ENCODE measurements at places on chromosomes 3 and 15. TPM values are rescaled to one million over a fixed set of nuclear protein-coding genes. Genes with fewer than 3 reads are reported as not detected.

DNA sequence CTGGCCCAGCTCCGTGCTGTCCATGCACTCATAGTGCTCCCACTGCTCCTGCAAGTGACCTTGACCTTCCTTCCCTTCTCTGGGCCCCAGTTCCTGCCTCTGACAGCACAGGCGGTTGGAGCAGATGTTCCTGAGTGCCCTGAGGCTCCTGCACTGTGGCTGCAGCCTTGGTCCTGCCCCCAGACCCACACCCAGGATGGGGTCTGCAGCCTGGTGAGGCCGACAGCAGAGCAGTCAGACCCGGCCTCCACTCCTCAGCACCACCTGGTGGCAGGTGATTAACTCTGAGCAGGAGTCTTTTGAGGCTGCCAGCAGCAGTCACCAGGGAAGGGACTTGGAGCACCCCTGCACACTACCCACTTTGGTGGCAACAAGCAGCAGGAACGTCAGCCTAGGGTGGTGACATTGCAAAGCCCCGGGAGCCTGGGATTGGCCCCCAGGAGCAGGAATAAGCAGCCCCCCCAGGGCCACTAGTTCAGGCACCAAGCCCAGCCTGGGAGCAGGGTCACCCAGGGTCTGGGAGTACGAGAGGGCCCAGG is 64.6 kb downstream of the CYP11A1 start:
- no peaks in the 10 kb centered on the region for H3K36me3 ChIP-seq
- peaks cover 42% of the 10 kb centered on the region for H3K27me3 ChIP-seq
- no peak overlapping the region for H3K4me3 ChIP-seq
- H3K27ac ChIP-seq = no peak overlapping the region
- peak; percentile 66 for DNase-seq
- H3K4me1 ChIP-seq = peaks cover 7% of the 10 kb centered on the region

- H3K27me3 ChIP-seq = no peaks in the 10 kb centered on the region
- DNase-seq = no peak
- peak overlapping the region; percentile 95 for H3K27ac ChIP-seq
- H3K4me3 ChIP-seq = peak overlapping the region; percentile 73
- peaks cover 13% of the 10 kb centered on the region for H3K36me3 ChIP-seq
Observed at GRCh38 chr3:187802928-187803259, 57.6 kb upstream of the BCL6 start.

- no peak for DNase-seq
- peaks cover 31% of the 10 kb centered on the region for H3K27me3 ChIP-seq
- H3K27ac ChIP-seq = no peak overlapping the region
- peaks cover 15% of the 10 kb centered on the region for H3K4me1 ChIP-seq
- no peaks in the 10 kb centered on the region for H3K36me3 ChIP-seq
- H3K4me3 ChIP-seq = no peak overlapping the region
Observed at GRCh38 chr3:19149368-19149767, 1.1 kb downstream of the KCNH8 start.

DNA sequence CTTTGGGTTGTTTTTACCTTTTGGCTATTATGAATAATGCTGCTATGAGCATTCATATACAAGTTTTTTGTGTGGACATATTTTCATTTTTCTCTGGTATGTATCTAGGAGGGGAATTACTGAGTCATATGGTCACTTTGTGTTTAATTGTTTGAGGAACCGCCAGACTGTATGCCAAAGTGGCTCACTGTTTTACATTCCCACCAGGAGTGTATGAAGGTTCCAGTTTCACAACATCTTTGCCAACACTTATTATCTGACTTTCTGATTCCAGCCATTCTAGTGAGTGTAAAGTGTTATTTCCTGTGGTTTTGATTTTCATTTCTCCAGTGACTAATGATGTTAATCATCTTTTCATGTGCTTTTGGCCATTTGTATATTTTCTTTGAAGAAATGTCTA is 51.8 kb downstream of the CMTM7 start:
- no peaks in the 10 kb centered on the region for H3K27me3 ChIP-seq
- peak overlapping the region; percentile 22 for H3K4me3 ChIP-seq
- DNase-seq = no peak
- H3K36me3 ChIP-seq = peaks cover 54% of the 10 kb centered on the region

DNA sequence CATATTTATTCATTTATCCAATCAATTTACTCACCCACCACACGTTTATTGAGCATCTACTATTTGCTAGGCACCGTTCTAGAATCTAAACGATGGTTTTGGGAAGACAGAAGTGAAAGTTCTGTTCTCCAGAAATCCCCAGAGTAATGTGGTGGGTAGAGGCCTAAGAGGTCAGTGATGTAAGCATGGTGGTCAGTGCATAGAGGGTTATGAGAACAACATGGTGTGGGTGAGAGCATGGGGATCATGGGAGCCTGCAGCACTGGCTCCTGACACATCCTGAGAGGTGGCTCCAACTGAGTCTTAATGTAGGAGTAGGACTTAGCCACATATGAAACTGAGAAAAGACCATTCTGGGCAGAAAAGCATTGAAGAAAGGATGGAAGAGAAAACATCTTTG is 85.3 kb upstream of the TNFAIP8L3 start:
- peaks cover 9% of the 10 kb centered on the region for H3K27me3 ChIP-seq
- H3K36me3 ChIP-seq = no peaks in the 10 kb centered on the region
- H3K4me1 ChIP-seq = no peaks in the 10 kb centered on the region
- no peak for DNase-seq
- no peak overlapping the region for H3K4me3 ChIP-seq
- H3K27ac ChIP-seq = no peak overlapping the region

GRCh38 chr15:51049081-51049480 is 45.6 kb downstream of the TNFAIP8L3 start:
- H3K4me3 ChIP-seq = no peak overlapping the region
- H3K36me3 ChIP-seq = no peaks in the 10 kb centered on the region
- peaks cover 8% of the 10 kb centered on the region for H3K27me3 ChIP-seq
- H3K4me1 ChIP-seq = peaks cover 1% of the 10 kb centered on the region
- DNase-seq = no peak
- no peak overlapping the region for H3K27ac ChIP-seq

DNA sequence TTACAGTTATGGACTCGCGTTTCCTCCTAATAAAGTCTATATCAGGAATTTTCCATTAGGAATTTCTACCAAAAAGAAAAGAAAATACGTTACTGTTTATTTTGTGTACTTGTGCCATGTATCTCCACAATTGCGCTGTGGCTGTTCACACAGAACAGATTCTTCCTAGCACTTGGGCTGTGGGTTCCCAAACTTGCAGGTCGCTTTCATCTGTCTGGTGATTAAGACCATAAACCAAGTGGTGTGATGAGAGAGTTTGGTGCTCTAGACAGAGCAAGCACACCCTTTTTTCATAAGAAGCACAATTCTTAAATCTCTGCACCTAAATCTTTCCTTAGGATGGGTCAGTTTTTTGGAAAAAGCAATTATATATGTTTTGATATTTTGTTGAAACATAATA is 203.3 kb downstream of the TP63 start:
- no peaks in the 10 kb centered on the region for H3K4me1 ChIP-seq
- H3K36me3 ChIP-seq = no peaks in the 10 kb centered on the region
- no peak for DNase-seq
- no peaks in the 10 kb centered on the region for H3K27me3 ChIP-seq
- H3K27ac ChIP-seq = no peak overlapping the region

DNA sequence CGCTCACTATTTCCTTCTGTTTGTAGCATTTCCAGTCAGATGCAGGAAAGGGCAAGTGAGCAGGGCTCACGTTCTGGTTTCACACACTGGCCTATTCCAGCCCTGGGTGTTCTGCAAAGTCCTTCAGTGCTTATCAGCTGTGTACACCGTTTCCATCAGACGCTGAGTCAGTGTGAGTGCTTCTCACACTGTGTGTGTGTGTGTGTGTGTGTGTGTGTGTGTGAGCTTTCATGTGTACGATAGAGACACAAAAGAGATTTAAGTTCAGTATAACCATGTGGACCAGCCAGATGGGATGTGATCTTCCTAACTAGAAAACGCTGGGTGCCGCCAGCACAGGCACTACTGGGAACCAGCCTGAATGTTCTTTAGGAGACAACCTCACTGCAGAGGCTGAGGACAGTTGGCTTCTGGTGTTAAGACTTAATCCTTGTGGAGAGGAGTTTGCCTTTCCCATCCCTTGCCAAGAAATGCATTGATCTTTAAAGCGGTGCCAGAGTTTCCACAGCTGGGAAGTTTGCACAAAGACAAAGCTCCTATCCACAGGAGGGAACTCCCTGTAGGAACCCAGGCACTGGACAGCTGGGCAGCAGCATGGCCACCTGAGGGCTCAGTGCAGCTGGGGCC is 3.9 kb upstream of the CHSY1 start:
- no peak overlapping the region for H3K27ac ChIP-seq
- peaks cover under 1% of the 10 kb centered on the region for H3K36me3 ChIP-seq
- peaks cover 10% of the 10 kb centered on the region for H3K27me3 ChIP-seq

DNA sequence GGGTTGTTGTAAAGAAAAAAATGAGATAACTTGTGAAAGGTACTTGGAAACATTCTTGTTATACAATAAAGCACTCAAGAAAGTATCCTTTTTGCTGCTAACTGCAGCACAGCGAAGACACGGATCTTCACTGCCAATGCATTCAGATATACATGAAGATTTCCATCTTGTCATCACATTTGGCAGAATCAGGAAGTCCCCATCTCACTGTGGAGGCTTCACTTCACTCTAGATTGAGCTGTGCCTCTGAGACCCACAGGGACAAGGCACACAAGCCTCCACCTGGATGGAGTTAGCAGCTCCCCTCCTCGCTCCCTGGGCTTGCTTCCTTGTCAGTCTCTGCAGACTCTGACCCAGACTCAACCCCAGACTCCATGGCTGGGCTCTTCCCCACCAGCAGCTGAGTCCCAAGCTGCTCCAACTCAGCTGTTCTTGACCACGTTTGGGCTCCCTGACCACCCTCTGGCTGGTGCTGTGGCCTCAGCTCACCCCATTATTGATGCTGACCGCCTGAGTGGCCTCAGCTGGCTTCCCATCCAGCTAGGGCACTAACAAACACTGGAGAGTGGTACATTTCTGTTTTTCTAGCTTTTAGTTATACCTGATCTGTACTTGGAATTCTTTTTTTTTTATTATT is 45.4 kb upstream of the SMAD3 start:
- H3K27me3 ChIP-seq = peaks cover 4% of the 10 kb centered on the region
- no peaks in the 10 kb centered on the region for H3K36me3 ChIP-seq
- DNase-seq = no peak
- no peak overlapping the region for H3K27ac ChIP-seq
- H3K4me1 ChIP-seq = peaks cover 10% of the 10 kb centered on the region

GRCh38 chr15:97174886-97175540 is 785.5 kb upstream of the ARRDC4 start:
- no peaks in the 10 kb centered on the region for H3K36me3 ChIP-seq
- H3K27ac ChIP-seq = no peak overlapping the region
- H3K4me1 ChIP-seq = no peaks in the 10 kb centered on the region
- DNase-seq = no peak

DNA sequence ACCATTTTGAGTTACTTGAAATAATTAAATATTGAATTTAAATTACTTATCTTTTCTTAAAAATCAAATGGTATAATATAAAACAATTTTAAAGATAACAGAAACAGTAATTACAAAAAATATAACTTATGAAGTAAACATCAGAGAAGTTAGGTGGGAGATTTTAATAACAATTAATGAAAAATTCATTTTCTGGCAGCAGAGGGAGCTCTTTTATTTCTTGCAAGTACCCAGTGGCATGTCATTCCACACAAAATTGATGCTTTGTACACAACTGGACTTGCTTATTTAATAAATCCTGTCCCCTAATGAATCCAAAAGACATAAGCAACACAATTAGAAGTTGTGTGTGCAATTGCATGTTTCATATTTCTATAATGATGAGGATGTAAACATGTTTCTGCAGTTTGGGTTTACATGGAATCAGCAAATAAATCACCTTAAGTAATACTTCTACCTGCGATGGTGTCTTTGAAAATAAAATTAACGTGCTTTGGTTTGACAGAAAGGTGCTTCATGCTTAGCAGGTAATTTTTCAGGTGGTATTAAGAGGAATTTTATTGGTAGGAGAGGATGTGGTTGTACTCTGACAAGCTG is 861.3 kb downstream of the ZPLD1 start:
- no peaks in the 10 kb centered on the region for H3K36me3 ChIP-seq

DNA sequence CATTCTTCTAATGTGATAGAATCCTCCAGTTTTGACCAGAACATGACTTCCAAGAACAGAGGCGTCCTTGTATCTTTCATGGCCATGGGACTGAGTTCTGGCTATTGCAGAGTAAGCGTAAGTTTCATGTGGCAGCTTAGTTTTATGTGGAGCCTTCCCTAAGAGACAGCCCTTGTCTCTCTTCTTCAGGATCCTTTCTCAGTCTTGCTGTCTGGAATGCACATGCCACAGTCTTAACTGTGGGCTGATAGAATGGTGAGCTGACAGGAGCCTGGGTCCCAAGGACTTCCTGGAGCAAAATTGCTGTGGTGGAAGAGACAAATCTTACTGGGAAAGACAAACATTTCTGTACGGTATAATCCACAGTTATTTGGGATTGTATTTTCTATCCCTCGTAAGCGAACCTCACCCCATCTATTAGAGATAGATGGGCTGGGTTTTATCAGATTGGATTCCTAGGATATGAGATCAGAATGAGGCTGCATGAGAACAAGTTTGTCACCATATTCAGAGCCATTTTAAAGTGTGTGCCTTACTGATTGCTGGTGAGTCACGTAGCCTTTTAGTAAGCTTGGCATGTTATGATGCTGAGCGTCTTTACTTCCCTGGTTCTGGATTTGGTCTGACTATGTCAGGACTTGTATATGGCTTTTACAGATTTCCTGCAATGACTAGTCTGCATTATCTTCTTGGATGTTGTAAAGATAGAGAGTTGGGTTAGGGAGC is 32.8 kb downstream of the CDIN1 start:
- DNase-seq = no peak
- H3K36me3 ChIP-seq = peaks cover 2% of the 10 kb centered on the region

GRCh38 chr3:19432669-19433068 is 284.4 kb downstream of the KCNH8 start:
- no peak overlapping the region for H3K4me3 ChIP-seq
- no peaks in the 10 kb centered on the region for H3K36me3 ChIP-seq
- H3K4me1 ChIP-seq = peaks cover 1% of the 10 kb centered on the region
- H3K27ac ChIP-seq = no peak overlapping the region
- no peak for DNase-seq

DNA sequence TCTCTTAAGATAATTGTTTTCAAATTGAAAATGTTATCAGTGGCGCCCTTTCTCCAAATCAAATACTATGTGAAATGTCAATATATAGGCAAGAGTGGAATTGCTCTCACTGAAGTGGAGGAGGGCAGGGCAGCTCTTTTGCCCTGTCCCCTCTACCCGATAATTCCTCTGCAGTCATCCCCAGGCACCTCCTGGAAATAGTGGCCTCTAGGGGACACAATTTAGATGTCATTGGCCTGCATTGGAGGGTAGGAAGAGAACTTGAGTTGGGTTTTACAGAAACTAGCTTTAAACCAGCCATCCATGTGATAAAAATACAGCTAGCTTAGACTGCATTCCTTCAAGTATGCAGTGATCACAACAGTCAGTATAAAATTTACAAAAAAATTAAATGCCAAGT is 288.9 kb downstream of the EDEM1 start:
- no peaks in the 10 kb centered on the region for H3K36me3 ChIP-seq
- no peaks in the 10 kb centered on the region for H3K4me1 ChIP-seq
- peaks cover 2% of the 10 kb centered on the region for H3K27me3 ChIP-seq
- H3K27ac ChIP-seq = no peak overlapping the region
- no peak overlapping the region for H3K4me3 ChIP-seq
- DNase-seq = no peak

CCR9 gene
- 21.6 TPM for total RNA-seq

TRAIP gene
- 24.0 TPM for total RNA-seq

FETUB gene
- not detected for total RNA-seq

MED12L gene
- 0.36 TPM for total RNA-seq

RAB5A gene
- 63.6 TPM for total RNA-seq

C2CD4A gene
- total RNA-seq = not detected

SENP5 gene
- 37.9 TPM for total RNA-seq

GCHFR gene
- 58.2 TPM for total RNA-seq

GPR160 gene
- total RNA-seq = 9.7 TPM
